ENCODE measurements at places on chromosomes 5 and 9.

GRCh38 chr5:8906303-8906967 is 639.4 kb downstream of the SEMA5A start:
- DNase-seq, result no peak

DNA sequence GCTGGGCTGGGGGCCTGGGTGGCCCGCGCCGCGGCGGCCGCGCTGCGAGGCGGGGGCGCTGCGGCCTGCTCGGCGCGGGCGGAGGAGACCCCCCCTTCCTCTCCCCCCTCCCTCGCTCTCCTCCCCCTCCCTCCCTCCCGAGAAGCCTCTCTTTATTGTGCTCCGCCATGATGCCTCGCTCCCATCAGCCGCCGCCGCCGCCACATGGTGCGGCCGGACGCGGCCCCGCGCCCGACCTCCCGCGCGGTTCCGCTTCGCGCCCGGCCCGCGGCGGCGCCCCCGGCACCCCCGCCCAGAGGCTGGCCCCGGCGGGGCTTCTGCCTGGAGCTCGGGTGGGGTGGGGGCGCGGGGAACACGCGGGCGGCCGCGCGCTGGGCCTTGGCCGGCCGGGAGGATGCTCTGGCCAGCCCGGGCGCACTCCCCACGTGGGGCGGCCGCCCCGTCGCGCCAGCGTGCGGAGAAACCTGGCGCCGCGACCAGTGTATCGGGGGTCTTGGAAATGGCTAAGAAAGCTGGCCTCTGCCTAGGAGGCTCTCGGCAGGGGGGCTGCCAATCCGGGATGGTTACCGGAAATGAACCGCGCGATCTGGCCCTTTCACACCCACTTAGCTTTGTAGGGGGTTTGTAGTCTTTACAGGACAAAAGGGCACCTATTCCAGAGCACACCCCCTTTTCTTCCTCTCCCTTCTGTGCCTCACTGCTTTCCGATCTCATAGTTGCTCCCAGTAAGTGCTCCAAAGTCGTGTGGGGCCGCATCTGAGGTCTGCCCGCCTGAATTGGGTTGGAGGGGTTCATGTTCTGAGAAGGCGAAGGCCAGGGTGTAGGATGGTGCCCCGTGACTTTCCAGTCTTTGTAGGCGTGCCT is 1.0 kb downstream of the SET start:
- no peak for DNase-seq

DNA sequence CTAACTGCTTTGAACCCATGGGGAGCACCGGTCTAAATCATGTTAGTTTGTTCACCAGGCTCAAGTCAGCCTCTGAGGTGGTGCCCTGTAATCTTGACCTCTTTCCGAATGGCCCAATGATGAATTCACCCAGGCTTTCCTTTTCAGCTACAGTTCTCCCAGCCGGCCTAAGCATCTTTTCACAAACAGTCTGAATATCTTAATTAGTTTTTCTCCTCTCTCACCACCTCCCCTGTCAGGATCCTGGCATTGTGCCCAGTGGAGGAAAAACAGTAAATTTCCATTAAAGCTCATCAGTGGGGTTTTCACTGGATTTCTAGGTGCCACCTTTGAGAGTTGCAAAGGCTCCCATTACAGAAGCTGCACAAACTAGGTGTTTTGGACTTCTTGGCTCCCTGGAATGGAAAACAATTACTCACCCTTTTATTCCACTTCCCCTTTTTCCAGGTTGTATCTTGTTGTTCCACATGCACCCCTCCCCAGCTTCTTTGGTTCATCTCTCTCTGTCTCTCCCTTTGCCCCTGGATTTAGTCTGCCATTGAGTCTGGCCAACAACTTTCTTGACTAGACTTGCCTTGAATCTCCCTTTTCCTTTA is 69.4 kb upstream of the ADAMTSL1 start:
- DNase-seq, result no peak

DNA sequence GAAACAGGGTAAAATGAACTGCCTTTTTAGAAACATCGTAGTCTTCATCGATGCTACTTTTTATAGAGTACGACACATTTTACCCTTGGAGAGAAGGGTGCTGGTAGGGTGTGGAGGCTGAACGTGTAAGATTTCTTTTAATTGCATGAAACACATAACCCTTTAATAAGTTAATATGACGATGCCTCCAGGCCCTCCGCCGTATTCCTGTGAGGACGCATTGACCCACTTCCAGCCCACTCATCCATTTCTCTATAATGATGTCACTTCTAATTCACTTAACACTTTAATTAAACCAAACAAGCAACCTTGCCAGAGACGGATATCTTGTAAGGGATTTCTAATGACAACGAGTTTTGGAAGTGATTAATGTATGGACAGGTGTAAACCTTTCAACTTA is 158.7 kb downstream of the IRX2 start:
- no peak for DNase-seq

DNA sequence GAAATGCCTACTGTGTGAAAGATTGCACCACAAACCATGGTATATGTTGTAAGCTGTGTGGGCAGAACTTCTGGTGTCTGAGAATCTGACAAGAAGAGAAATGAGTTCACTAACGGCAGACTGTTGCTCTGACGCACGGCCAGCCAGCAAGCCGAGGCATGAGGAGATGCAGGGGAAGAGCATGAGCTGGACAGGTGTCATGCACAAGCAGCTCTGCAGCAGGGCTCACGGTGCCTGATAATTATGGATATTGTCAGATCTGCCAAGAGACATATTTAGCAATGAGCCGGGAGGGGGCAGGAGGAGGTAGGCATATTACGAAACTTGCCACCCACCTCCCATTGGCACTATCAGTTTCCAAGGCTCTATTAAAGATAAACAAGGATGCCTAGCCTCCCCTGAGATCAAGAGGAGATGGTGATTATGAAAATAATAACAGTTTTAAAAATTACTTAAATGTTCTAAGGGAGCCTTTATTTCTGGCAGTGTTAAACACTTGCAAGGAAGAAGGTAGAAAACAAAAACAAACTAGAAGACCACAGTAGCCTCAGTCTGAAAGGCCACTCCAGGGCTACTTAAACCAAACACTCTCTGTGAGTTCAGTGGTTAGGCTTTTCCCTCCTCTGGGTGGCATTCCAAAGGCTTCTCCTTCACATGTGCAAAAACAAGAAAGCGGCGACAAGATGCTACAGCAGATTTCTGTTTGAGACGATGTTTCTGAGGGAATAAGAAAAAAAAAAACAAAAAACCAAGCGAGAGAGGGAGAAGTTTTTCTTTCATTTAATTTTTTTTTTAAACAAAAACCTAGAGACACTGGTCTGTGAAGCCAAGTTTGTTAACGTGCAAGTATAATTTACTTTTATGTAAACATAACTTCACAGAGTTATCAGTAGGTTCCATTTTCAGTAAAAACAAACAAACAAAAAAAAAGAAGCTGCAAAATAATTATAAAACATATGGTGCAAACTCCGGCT is 339.5 kb downstream of the BNC2 start:
- no peak for DNase-seq

DNA sequence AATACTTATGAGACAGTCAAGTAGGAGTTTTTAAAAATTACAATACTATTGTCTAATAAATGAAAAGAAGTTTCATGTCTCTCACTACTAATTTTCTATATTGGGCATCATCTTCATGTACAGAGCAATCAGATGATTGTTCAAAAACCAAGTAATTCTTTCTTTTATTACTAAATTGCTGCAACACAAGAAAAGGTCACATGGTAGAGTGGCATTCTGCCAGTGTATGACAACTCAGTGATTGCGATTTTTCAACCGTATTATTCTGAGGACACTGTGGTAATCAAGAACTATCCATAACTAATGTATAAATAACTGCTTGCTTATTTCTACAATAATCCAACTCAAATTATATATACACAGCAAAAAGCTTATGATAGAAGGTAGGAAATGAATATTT is 96.7 kb upstream of the GRHPR start:
- DNase-seq, result no peak

- DNase-seq, result no peak
These were observed 72.0 kb upstream of the CTSL start for GRCh38 chr9:87653941-87654340.

DNA sequence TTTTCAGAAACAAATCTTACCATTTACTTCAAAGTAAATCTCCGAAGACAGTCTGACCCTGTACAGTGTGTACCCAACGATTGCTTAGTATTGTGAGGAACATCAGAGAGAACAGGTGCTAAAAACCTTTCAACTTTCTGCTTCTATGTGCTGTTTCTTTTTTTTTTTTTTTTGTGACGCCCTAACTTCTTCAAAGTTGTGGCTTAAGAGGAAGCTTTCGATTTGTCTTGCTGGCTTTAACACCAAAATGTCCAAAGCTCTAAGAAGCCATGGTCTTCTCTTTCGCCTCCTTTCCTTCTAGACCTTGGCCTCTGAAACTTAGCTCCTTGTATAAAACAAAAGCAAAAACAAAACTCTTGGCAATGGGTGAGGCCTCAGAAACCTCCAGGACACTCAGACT is 1.2 kb downstream of the TNFSF8 start:
- DNase-seq, result no peak

Measured in natural killer cell treated with Interleukin-12 subunit alpha and Interleukin-12 subunit beta and Interleukin-15 and Interleukin-18, amount 100 ng/mL, for 72 hours (primary cell).